ENCODE measurements at places on chromosomes 2 and 18. TPM values are rescaled to one million over a fixed set of nuclear protein-coding genes. Genes with fewer than 3 reads are reported as not detected.
A peak's percentile ranks its signal among the peaks of the same experiment; 100 is the strongest.

LOXHD1 gene
- total RNA-seq = not detected

DSG4 gene
- not detected for total RNA-seq

- H3K27ac ChIP-seq = no peak overlapping the region
- H3K4me3 ChIP-seq = no peak overlapping the region
- no peaks in the 10 kb centered on the region for H3K36me3 ChIP-seq
These were observed 109.2 kb downstream of the FSHR start for GRCh38 chr2:49045083-49045482.

DNA sequence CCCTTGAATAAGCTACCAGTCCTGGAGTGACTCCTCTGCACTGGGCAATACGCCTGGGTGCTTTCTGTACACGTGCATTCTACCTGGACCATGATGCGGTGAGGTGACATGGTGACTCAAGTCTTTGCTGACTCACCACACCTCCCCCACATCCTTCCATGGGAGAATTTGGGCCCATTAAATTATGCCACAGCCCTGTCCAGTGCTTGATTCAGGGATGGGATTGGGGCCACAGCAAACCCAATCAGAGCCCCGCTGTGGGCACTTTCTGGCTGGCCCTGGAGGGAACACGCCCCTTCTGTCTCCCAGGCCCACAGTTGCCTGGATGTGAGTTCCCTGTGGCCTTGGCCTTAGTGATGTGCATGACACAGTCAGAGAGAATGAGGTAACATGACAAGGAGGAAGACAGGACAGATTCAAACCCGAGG, 86.9 kb downstream of the LRRC30 start:
- H3K4me3 ChIP-seq = no peak overlapping the region
- no peaks in the 10 kb centered on the region for H3K36me3 ChIP-seq
- H3K4me1 ChIP-seq = no peaks in the 10 kb centered on the region
- DNase-seq = no peak
- H3K27ac ChIP-seq = no peak overlapping the region
- H3K27me3 ChIP-seq = no peaks in the 10 kb centered on the region

- H3K4me3 ChIP-seq = peak overlapping the region; percentile 87
- peaks cover 43% of the 10 kb centered on the region for H3K36me3 ChIP-seq
- peak; percentile 49 for DNase-seq
These were observed 24.5 kb downstream of the GREB1 start for GRCh38 chr2:11558214-11558886.

GRCh38 chr2:201156640-201157039, 26.3 kb upstream of the CASP10 start:
- no peak for DNase-seq
- no peaks in the 10 kb centered on the region for H3K27me3 ChIP-seq
- H3K4me1 ChIP-seq = peaks cover 8% of the 10 kb centered on the region
- H3K36me3 ChIP-seq = peaks cover 76% of the 10 kb centered on the region

GRCh38 chr2:64630752-64631151, 23.0 kb downstream of the SERTAD2 start:
- no peak overlapping the region for H3K27ac ChIP-seq
- H3K4me3 ChIP-seq = no peak overlapping the region
